ENCODE measurements at places on chromosomes 7 and 10.
A peak's percentile ranks its signal among the peaks of the same experiment; 100 is the strongest.

DNA sequence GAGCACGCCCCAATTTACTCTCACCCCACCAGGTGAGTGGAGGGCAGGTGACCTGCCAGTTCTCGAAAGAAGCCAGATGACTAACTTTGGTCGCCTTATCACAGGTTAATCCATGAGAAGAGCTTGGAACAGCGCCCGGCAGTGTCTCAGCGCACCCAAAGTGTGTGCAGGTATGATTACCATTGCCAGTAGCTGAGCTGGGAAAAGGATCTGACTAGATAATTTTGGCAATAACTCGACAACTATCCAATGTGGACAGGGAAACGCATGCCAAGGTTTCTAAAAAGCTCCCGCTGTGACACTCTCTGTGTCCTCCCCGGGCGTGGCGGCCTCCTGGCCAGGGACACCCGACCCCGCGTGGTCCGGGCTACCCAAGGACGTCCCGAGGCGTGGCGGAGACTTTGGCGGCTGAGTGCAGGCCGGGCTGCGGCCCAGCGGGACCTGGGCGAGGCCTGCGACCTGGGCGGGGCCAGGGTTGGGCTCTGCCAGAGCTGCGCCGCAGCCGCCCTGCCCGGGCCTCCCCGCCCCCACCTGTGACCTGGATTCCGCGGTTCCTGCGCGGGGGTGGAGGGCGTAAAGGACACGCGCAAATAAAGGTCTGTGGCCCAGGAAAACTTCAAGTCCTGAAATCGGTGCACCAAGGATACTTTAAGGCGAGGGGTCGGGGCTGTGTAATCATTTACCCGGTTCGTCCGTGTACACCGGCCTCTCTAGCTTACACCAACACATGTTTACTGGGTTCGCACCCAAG lies 13.7 kb upstream of the WAPL start:
- peak; percentile 77 for DNase-seq

- no peak for DNase-seq
Observed at GRCh38 chr10:88156341-88156740, 292.9 kb downstream of the PTEN start.

DNA sequence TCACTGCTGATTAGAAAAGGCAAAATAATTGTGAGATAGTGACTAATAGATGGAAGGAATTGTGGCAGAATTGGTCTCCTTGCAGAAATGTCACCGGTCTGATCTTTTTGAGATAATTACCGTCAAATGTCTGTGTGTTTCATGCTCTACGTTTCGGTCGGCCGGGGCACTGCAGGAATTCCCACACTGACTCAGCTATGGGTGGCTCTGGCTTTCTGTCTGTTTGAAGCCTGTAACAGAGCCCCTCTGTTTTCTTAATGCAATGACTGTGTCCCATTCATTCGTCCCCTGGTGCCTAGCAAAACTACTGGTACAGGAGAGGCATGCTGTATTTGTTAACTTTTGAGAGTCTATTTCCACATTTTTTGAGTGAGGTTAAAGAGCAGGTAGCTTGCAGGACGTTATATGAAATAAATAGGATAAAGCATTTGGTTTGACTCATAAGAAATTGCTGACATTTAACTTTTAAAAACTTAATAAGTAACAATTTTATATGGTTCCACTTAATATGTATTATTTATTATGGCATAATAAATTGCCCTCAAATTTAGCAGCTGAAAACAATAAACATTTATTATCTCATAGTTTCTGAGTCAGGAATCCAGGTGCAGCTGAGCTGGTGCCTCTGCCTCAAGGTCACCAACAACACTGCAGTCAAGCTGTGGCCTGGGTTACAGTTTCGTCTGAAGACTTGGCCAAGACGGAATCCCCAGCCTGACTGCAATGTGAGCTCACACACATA lies 53.3 kb upstream of the CTBP2 start:
- no peak for DNase-seq

DNA sequence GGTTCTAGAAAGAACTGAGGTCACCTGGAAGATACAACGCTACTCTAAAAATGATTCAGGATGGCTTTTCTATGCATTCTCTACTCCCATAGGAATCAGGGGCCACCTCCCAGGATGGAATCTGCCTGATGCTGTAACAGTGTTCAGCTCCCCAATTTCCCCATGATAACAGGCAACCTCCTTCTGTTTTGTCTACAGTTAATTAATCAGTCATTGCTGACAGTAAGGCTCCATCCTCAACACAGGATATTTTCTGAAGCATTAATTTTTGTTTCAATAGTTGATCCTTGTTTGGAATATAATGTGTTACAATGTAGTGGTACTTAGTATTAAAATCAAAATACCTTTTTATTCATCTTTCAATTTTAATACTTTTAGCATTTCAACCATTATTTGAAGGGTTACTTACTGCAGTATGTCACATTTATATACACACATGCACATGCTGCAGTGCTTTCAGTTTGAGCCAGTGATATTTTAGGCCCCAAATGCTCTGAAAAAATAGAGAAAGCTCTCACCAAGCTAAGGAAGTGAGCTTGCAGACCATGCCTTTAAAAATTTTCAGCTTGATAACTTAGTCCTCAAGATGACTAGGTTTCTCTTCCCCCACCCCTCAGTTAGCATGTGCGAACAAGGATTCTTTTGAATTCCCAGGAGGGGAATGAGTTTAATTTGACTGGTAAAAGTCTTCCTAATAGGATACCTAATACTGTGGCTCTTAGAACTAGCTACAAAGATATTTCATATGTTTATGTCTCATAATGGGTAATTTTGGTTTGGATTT lies 592 bp upstream of the PIK3CG start:
- DNase-seq = no peak

GRCh38 chr7:47577321-47577919 lies 4.5 kb downstream of the TNS3 start:
- DNase-seq = no peak

All from retina (tissue), 1 donor.